Cortex of kidney (tissue), 1 donor: ENCODE measurements at places on chromosomes 2 and 18.

GRCh38 chr2:42191285-42192009 is 22.3 kb downstream of the EML4 start:
- no peak for DNase-seq

- DNase-seq, result no peak
Measured at GRCh38 chr18:72588360-72588759, 44.2 kb upstream of the CBLN2 start.

- DNase-seq, result no peak
Measured at GRCh38 chr18:10101729-10102128, 187.9 kb downstream of the VAPA start.

DNA sequence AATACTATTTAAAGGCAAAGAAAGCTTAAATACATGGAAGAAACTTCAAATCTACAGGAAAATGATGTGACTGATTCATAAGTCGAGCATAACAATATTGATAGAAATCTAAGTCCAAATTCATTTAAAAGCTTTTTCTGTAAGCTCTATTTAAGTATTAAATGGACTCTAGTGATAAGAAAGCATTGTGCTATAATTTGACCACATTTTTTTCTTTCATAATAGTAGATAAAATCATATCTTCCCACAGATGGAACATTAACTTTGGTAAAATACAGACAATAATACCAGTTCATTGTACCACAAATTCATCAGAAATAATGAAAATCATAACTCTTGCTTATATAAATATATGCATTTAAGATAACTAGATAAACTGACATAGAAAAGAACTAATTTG is 366.5 kb downstream of the GALNT13 start:
- no peak for DNase-seq

- DNase-seq, result no peak
Measured at GRCh38 chr2:102226612-102227391, 40.0 kb downstream of the IL1RL2 start.

- no peak for DNase-seq
Measured at GRCh38 chr18:75210274-75211001, at the start of gene TSHZ1. TSS of gene TSHZ1 (plus strand) at chr18:75210797. CDS start at chr18:75211877, 1,080 bp downstream.

GRCh38 chr2:165105926-165106325 is 97.9 kb downstream of the SCN3A start:
- DNase-seq, result no peak

DNA sequence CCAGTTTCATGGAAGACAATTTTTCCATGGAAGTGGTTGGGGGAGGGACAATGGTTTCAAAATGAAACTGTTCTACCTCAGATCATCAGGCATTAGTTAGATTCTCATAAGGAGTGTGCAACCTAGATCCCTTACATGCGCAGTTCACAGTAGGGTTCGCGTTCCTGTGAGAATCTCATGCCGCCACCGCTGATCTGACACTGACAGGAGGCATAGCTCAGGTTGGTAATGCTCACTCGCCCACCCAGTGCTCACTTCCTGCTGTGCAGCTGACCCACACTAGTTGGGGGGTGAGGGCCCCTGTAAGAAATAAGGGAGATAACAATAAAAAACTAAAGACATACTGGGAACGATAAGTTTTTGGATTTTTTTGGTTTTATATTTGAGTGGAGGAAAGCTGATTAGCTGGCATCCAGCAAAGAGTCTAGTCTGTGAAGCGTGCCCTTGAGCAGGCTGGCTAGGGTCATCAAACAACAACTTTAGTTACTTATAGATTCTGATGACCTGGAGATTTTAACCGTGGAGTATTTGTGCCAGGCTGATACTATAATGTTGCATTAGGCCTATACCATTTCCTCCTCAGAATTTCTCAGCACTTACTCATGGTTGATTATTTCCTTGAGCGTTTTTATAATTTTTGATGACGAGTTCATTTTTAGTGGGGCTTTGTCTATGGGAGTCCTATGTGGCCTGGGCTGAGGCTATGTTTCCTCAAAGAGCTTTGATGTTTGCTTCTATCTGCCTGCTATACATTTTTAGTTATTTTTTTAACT is 6.3 kb upstream of the MCFD2 start:
- no peak for DNase-seq

DNA sequence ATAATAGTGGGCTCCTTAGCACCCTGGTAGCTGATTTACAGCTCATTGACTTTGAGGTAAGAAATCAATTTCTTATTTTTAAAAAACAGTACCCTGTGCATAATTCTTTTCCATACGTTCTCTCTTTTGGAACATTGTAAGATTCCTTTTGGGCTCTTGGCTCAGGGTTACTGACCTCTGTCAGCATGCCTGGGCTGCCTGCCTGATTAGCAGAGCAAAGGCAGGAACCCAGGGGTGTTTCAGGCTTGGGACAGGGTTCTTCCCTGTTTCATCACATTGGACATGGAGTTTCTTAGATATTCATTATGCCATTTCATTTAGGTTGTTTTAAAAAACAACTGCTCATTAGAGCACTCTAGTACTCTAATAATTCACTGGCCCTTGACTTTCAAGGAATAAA is 73.8 kb upstream of the ITM2C start:
- no peak for DNase-seq

- DNase-seq, result no peak
Measured at GRCh38 chr2:239198221-239198620, 202.6 kb downstream of the HDAC4 start.

DNA sequence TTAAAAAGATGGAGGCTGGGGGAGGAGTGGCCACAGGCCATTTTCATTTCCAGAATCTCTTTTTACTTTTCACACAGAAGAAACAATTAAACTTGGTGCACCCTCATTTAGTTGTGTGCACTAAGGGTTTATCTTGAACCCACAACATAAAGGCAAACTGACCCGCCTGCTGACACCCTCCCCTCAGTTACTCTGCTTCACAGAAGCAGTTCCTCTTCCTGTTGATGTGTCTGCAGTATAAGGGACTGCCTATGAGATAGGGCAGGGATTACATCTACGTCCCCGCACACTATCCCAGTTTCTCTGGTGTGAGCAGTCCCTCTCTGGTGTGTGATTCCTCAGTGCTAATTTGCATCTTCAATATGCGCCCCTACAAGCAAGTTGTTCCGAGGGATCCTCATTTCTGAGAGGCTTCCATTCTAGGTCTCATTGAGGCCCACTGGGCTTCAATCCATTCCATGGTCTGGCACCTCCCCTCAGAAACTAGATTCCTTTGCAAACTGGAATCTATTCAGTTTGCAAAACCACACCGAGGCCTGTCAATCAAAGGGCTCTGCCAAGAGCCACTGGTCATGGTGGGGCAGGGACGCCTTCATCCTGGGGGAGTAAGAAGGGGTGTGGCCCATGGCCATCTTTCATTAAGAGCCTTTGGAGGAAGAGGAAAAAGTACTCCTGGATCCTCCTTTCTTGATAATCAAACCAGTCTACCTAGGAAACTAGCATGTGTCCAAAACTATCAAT is 12.3 kb downstream of the CREG2 start:
- DNase-seq, result no peak

- no peak for DNase-seq
Measured at GRCh38 chr18:40937386-40937785, 1017.6 kb upstream of the PIK3C3 start.

DNA sequence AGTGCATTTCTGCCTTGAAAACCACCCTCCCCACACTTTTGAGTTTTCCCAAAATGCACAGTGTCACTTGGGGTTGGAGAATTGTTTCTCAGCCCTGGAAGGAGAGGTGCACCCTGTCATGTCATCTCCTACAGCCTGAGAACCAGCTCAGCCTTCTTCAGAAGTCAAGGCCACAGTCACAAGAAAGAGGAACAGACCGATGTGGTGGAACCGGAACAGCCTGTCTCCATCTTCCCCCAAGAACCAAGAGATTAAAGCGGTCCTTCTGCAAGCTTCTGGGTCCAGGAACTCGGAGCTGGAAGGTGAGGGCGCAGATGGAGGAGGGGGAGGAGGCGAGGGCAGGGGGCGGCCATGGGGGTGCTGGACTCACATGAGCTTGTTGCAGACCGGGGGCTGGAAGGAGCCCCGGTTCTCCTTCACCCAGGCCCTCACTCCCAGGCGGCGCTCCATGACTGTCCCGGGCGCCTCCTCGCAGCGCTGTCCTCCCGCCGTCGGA is 248 bp downstream of the HAAO start:
- no peak for DNase-seq

DNA sequence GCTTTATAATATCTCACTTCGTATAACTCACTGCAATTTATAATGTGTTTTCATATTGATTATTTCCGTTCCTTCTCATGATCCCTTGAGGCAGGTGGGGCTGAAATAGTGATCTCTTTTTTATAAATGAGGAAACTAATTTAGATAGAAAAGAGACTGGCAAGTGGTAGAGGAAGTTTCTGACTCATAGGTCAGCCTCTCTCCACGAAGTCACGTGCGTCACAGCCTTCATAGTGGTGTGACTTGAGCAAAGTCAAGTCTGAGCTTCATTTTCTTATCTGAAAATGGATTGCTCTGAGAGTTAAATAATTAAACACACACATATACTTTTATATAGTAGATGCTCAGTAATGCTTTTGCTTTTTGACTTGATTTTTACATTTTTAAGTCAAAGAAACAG is 19.9 kb downstream of the ABCG5 start:
- no peak for DNase-seq

DNA sequence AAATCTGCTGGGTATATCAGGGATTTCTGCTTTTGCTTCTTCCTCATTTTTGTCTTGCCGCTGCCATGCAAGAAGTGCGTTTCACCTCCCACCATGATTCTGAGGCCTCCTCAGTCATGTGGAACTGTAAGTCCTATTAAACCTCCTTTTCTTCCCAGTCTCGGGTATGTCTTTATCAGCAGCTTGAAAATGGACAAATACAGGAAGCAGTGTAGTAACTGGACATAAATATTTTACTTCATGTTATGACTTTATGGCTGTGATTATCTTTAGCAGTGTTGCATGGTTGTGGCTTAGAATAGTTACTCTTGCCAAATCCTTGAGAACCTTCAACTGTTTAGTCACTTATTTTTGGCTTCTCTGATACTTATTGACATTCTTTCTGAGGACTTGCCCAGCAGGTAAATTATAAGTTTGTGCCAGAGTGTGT is 66.2 kb upstream of the DLX2 start:
- no peak for DNase-seq

DNA sequence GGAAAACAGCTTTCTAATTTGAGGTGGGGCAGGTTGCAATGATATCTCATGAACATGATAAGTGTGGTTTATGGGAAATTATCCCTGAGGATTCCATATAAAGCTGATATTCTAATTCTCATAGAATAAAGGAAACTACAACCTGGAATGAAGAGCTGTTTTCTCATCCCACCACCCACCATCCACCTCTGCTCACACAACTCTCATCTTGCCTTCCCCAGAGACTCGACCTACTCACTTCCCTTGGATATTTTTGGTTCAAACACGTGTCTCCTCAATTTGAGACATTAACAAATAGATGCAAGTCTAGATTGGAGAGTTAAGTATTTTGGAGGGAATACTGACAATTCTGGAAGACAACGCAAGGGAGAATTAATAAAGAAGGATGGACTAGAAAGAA is 490.9 kb downstream of the TMEM182 start:
- no peak for DNase-seq

DNA sequence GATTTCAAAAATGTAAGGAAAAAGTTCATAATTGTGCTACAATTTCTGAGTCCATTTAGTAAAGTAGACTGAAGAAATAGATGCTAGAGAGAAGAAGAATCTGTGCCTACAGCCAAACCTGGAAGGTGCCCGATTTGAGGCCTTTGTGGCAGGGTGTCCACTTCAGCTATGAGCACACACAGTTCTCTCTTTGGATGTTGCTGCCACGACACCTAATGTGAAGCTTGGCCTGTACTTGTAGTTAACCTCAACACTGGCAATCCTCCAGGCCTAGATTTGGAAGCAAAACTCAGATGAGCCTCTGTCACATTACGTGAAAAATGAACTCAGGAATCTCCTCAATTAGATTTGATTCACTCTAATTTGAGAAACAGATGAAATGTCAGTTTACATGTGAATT is 90.1 kb upstream of the LRP1B start:
- DNase-seq, result no peak

- no peak for DNase-seq
Measured at GRCh38 chr18:75052475-75052874, 156.5 kb downstream of the PTGR3 start.

GRCh38 chr2:88350331-88351248 is 101.9 kb downstream of the FOXI3 start:
- DNase-seq, result no peak

DNA sequence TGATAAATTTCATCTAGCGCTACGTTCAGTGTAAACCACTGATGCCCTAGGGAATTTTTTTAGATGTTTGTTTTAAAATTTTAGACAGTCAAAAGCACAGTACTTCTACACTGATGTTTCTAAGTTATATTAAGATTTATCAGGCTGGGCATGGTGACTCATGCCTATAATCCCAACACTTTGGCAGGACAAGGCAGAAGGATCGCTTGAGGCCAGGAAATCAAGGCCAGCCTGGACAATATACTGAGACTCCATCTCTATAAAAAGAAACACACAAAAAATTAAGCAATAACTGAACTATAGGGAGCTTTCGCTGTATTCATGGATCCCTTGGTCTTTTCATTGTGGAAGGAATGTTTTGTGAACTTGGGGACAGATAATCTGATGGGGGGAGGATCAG is 50.6 kb upstream of the MAPRE2 start:
- no peak for DNase-seq

- DNase-seq, result no peak
Measured at GRCh38 chr2:26495705-26496297, 17.9 kb upstream of the OTOF start.

DNA sequence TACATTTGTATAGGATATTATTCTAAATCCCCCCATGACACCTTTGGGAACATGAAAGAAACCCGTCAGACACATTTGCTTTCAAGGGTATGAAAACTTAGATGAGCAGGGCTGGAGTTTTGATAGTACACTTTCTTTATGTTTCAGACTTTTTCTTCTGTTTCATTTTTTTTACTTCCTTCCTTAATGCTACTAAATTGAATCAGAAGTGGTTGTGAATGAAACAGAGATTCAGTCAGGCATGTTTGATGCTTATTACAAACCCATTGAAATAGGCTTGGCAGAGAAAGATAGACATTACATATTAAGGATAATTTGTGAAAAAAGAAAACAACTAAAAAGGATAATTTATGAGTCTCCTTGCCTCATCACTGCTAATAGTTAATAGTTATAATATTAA is 26.8 kb downstream of the SLC30A6 start:
- no peak for DNase-seq

DNA sequence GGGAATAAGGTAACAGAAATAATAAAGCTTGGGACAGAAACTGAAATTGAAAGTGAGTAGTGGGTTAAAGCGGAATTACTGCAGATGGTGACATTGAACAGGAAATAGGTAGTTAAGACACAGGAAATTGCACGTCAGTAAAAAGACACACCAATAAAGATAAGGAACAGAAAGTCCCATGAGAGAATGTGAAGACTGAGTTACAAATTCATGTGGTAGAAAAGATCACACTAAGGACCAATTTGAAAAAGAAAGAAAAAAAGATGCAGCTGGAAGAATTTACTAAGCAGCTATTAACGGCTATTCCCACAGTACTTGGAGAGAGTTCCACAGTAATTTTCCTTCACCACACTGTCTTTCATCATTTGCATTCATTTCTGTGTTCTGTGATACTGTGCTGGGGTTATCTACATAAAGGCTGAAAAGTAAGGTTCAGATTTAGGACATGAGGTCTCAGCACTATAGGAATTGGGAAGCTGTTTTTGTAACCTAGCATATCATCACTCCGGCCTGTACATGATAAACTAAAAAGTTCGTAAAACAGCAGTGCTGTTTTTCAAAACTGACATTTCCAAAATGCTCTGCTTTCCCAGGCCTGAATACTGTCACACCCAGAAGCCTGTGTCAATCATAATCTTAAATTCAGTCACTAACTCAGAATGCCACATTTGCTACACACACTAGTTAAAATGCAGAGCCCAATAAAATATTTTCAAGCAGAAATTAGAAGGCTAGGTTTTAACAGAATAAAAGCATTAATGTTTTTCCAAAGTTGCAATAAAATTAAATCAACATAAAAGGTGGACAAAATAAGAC is 42.9 kb downstream of the SRBD1 start:
- DNase-seq, result no peak
